Stimulated activated CD8-positive, alpha-beta memory T cell treated with anti-CD3 and anti-CD28 coated beads, Interleukin-7, amount 100 ng/mL, for 1 hour (primary cell): ENCODE measurements at places on chromosomes 5 and 9.
A peak's percentile ranks its signal among the peaks of the same experiment; 100 is the strongest.

DNA sequence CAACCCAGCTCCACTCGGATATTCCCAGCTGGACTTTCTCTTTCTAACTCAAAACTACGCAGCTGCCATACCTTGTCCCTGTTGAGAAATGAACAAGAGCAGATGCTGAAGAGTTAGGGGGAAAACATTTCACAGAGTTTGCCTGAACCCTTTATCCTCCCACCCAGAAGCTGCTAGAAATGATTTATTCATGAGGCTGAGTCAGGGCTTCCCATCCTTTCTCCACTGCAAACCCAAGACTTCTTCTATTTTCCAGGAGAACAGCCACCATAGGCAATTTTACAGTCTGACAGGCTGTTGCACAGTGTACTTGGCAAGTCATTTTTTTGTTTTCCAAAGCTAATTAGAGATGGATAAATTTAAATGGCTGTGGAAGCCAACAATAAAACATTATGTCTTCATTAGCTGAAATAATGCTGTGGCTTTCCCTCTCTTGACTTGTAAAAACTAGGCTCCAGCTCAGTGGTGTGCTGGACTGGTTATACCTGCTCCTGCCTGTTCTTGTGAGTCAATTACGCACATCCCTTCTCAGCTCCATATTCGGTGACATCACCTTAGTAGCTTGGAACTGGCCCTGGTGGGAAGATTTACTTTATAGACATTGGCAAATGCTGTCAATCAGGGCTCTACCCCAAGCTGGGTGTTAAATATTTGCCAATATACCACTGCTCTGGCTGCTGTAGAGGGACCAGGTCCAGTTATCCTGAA is 71.9 kb downstream of the KIF4B start:
- DNase-seq, result no peak

DNA sequence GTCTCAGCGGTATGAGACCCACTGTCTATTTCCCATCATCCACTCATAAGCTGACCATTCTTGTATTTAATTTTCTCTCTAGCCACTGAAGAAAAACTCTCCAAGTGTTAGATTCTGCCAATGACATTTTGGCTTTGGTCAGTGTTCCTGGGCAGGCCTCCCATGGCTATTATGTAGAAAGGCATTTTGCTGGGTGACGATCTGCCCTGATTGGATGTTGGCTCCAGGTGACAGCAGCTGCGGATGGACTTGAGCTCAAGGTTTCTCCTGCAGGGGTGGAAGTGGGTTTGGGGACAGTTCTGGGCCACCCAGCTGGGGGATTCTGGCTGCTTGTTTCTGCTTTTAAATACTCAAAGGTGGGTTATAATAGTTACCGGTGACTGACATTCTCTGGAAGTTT is 31.6 kb downstream of the ACSL6 start:
- DNase-seq, result no peak

- no peak for DNase-seq
Observed at GRCh38 chr5:157350939-157351801, 85.2 kb downstream of the CYFIP2 start.

GRCh38 chr5:179310439-179311090 is 34.7 kb downstream of the ADAMTS2 start:
- no peak for DNase-seq

- DNase-seq, result no peak
Observed at GRCh38 chr9:36881743-36882441, 152.2 kb downstream of the PAX5 start.

- no peak for DNase-seq
Observed at GRCh38 chr9:127129718-127130085, 7.3 kb upstream of the ANGPTL2 start.

- no peak for DNase-seq
Observed at GRCh38 chr9:394347-395052, 179.8 kb downstream of the DOCK8 start.

DNA sequence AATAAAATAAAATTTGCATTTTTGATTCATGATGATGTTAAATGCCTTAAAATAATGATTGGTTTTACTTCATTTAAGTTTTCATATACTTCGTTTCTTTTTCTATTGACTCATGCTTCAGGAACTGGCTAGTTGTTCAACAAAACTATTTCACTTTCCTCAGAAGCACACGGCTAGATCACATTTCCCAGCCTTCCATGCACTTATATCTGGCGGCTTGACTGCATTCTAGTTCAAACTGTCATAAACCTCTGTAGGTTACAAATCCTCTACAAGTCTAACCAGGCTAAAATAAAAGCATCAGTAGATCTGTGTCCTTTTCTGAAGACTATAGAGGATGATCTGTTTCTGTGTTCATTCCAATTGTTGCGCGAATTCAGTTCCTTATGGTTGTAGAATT is 46.3 kb upstream of the CNTLN start:
- no peak for DNase-seq

- DNase-seq, result no peak
Observed at GRCh38 chr5:74641735-74642542, 1.4 kb upstream of the ENC1 start.

DNA sequence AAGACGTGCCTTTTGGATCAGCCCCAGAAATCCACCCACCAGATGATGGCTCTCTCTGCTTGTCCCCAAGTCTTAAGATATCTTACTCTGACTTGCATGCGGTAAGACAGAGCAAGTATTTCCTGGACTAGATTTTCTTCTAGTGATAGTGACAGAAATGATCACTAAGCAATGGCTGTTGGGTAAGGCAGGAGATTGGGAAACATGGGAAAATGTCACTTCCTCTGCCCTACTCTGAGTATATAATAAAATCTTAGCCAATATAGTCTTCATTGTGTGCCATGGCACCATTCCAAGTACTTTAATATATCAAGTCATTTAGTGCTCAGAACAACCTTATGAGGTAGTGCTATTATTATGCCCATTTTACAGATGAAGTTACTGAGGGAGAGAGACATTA is 31.0 kb upstream of the GNA14 start:
- no peak for DNase-seq

- DNase-seq, result no peak
Observed at GRCh38 chr5:89128906-89129625, 246.1 kb upstream of the MEF2C start.

DNA sequence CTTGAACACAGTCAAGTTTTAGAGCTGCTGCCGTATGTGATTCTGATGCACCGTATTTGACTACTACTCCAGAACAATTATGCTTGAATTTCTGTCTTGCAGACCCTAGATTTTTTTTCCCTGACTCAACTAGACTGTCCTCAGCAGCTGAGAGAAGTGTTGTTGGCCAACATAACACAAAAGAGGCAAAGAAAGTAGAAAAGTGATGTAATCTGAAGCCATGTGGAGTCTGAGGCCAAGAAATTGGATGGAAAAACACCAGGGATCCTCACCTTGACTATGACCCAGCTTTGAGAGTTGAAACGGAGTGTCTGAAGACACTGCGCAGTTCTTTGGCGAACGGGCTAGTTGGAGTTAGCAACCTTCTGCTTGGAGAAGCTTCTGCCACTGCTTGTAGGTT is 36.3 kb upstream of the FGF1 start:
- DNase-seq, result no peak

DNA sequence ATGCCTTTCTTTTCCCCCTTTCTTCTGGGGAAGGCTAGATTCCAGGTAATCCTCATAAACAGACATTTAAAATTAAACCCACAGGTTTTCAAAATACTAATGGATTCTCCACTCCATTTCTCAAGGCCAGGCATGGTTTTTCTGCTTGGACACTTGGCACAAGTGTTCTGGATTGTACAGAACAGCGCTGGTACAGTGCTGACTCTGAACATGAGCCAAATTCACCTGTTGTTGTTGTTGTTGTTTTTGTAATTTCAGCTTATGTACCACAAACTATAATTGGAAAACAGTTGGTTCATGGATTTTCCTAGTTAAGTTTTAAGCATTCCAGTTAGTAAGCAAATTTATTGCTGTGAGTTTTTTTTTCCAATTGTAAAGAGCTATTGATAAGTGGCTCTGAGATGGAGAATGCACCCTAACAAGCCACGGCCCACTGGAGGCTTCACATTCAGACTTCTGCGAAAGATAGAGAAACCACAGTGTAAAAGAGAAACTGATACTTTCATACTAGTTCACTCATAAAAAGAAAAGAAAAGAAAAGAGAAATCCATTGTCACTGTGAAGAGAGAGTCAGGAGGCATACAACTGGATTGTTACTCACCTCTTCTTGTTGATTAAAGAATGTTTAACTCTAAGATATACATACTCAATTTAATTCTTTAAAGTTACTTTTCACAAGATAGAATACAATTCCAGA is 16.2 kb upstream of the ITGA1 start:
- no peak for DNase-seq

DNA sequence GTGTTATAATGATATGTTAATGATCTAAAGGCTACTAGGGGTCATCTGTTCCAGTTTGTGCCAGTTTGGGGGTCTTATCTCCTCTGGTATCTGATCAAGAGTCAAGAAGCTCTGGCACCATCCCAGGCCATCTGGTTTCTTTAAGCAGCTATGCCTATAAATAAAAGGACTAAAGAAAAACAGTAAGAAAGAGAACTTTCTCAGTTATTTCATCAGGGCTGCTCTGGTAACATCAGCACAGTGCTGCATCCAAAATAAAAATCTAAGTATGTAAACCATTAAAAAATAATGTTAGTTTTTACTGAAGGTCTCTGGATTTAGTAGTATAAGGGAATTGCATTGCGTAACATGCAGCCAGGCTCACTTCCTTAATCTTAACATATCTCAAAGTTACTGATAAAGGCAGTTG is 185.0 kb downstream of the NR2F1-AS1 start:
- no peak for DNase-seq

- DNase-seq, result no peak
Observed at GRCh38 chr9:89372979-89373378, 54.7 kb downstream of the SECISBP2 start.

GRCh38 chr5:148653291-148653835 is 964 bp downstream of the HTR4 start:
- no peak for DNase-seq

GRCh38 chr9:93464876-93465275 is 11.5 kb upstream of the FAM120AOS start:
- no peak for DNase-seq

- DNase-seq, result no peak
Observed at GRCh38 chr9:124038239-124038638, 26.7 kb downstream of the LHX2 start.

DNA sequence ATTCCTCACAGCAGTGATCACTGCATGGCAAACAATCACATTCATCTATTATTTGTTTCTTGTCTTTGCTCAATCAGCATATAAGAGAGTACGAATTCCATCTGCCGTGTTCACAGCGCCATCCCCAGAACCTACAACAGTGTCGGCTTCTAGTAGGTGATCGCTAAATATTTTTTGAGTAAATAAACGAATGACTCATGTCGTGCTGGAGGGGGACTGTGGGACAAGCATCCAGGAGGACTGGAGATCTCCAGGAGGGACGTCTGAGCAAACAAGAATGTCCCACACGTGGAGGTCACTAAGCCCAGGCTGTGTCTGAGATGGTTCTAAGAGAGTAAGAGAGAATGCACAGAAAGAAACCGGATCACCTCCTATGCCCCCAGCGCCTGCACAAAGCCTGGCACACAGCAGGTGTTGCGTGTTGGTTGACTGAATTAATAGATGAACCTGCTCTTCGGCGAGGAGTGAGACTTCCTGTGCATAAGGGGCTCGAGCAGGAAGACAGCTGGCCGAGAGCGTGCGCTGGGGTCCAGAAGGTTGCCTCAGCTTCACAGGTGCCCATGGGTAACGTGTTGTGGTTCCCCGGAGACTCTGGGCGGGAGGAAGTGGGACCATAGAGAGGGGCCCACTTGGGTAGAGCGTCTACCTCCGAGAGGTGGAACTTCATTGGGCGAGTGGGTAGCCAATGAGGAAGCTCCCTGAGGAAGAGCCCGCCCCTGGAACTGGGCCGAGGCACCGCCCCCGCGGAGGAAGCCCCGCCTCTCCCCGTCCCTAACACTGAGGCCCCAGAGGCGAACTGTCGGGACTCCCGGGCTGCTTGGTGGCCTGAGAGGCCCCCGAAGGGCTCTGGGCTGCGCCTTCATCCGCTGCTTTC is 193.0 kb downstream of the MELK start:
- DNase-seq, result peak; percentile 80

DNA sequence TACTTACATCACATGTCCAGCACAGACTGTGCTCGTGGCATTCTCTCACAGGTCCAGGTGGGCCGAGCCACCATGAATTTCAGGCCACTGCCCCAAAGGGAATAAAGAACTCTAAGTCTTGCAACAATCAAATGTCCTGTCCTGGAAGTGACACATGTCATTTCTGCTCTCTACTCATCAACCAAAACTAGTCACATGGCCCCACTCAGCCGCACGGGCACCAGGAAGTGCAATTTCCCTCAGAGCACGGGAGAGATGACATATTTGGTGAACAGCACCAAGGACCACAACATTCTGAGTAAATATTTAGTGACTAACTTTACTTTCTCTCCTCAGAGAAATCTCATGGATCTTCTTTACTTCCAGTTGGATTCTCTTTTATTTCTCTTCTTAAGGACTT is 131.1 kb upstream of the TUT7 start:
- DNase-seq, result no peak

DNA sequence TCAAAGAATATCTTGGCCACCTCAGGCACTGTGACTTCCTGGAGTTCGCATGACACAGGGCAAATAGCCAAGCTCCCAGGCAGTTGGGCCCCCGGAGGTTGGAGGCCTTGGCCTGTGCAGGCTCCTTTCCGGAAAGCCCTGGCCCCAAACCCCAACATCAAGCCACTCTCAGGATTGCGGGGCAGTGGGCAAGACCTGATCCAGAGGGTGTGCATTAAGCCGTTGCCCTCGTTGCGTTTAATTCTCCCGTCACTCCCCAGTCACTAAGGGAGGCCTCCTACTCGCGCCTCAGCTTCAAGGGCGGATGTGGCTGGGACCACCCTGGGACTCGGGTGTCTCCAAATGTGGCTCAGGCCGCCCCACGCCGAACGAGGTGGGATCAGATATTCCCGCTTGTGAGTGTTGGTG is 60.1 kb downstream of the TMEM174 start:
- no peak for DNase-seq

DNA sequence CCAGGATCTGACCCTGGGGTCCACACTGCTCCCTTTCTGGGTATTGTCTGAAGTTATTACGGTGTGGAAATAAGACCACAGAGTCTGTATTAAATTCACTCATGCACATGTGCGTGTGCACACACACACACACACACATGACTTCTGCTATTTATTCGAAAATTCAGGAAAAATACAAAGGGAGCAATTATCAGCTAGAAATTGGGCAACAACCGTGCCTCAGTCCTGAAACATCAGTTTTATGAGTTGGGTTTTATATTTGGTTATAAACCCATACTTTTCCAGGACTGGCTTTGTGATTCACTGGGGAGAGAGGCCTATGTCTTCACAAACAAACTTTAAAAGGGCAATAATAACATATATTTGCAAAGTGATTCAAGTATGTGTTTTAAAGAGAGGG is 90.2 kb downstream of the ANGPTL2 start:
- no peak for DNase-seq

DNA sequence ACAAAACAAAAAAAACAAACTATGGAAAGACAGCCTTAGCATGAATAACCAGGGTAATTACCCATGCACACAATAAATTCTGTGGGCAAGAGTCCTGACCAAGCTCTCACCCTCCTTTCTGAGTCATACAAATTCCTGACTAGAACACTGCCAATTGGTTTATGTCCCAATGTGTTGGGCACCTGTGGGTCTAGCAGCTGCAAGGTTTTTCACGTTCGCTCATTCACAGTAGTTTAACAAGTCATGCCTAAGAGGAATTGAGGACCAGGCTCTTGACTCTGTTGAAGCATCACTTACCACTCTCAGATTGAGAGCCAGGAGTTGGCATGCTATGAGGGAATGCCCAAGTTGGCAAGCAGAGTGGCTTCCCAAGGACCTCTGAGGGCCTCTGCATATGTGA is 205.5 kb upstream of the SLC24A2 start:
- no peak for DNase-seq

- DNase-seq, result no peak
Observed at GRCh38 chr9:133750982-133751649, 13.0 kb upstream of the SARDH start.

- DNase-seq, result no peak
Observed at GRCh38 chr5:125149527-125149926, 403.1 kb upstream of the ZNF608 start.
